NCI-H510A treated with DMSO at 0.1 percent for 48 hours (cell line): ENCODE measurements at places on chromosomes 2 and 18.
A peak's percentile ranks its signal among the peaks of the same experiment; 100 is the strongest.

DNA sequence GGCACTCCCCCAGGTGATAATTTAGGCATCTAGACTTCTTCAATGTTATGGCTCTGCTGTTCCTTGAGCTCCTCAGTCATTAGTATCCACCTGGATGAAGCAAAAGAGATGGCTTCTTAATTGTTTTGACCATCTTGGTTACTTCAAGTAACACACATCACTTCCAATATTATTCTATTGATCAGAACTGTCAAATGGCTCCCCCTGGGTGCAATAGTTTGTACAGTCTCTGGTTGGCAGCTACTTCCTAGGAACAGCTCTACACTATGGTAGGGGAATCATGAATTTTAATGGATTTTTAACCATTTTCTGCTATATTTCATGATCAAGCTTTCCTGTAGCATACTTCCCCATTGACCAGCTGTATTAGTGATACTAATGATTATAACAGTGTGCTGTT, 157.0 kb downstream of the NYAP2 start:
- no peak for DNase-seq

- DNase-seq, result no peak
Observed at GRCh38 chr2:234955091-234955591, 3.3 kb downstream of the SH3BP4 start.

GRCh38 chr2:234683950-234684349, 187.1 kb upstream of the ARL4C start:
- DNase-seq, result no peak

DNA sequence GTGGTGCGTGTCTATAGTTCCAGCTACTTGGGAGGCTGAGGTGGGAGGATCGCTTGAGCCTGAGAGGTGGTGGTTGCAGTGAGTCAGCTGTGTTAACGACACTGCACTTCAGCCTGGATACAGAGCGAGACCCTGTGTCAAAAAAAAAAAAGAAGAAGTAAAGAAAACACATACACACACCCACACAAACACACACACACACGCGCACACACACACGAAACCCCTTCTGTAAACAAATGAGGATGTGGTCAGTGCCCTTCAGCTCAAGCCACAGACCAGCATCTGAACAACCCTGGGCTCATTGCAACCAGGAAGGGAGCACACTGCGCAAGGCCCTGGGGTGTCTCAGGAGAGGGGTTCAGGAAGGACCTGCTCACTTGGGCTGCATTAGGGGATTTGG, 47.9 kb upstream of the KCNF1 start:
- no peak for DNase-seq

DNA sequence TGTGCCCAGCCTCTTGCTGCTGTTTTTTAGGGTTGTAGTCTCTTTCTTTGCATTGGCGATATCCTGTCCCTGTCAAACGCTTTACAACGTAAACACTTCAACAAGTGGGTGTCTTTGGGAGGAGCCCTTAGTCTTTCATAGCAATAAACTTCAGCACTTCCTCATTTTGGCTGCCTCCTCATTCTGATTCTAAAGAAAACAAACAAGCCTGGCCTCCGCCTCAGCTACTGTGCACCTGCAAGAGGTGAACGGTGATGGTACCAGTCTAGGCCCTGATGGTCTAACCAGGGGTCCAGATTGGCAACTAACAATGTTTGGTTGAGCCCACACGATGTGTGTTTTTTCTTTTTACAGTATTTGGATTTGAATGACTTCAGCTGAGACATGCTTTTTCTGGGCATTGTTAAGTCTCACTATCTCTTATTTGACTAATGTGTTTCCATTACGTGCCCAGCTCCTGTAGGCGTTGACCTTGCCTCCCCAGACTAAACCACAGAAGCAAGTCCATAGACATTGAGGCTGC, 53.2 kb upstream of the CUL3 start:
- peak; percentile 79 for DNase-seq
